ENCODE measurements at places on chromosomes 5 and 9. TPM values are rescaled to one million over a fixed set of nuclear protein-coding genes. Genes with fewer than 3 reads are reported as not detected.

DNA sequence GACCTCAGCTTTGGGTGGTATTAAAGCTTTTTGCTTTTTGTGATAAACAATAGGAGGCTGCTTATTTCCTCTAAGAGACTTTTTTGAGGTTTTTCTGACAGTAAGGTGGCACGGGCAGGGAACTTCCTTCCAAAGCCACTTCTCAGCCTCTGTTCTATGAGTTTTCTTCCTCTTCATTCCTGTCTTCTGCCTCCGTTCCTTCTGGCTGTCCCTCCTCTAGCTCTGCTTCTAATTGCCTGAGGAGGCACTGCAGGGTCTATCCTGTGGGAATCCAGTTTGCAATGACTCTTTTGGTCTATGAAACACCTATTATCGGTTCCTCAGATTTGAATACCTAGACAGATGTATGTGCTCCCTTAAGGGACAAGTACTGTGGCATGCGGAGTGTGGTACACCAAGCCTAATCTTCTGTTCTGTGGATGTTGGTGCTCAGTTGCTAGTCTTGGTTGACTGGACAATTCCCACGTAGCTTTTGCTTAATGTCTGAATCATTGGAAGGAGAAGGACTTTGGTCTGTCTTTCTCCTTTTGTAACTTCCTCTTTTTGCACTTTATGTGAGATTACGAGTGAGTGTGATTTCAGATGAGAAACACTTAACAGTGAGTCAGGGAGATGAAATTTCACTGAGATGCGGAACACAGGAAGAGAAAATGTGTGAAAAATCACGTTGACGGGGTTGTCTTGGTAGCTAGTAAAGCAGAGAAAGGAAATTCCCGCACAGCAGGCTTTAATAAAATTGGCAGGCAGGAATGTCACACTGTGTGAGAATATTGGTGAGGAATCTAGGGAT lies 305.2 kb downstream of the EFNA5 start:
- no peak for DNase-seq

DNA sequence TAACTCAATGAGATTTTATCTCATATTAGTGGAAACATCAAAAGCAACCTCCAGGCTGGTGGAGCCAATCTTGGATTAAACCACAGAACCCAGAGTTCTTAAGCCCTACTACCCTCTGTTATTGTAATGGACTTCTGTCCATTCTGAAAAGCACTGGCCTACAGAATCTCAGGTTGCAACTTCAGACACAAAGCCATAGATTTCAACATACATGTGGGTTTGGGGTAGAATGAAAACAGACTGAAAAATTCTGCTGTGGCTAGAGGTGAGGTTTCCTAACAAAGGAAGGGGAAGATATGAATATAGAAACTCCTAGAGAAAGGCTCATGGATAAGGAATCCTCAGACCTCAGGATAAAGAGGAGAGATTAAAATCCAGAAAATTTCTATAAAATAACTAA lies 569.8 kb upstream of the RIOK2 start:
- no peak for DNase-seq

DNA sequence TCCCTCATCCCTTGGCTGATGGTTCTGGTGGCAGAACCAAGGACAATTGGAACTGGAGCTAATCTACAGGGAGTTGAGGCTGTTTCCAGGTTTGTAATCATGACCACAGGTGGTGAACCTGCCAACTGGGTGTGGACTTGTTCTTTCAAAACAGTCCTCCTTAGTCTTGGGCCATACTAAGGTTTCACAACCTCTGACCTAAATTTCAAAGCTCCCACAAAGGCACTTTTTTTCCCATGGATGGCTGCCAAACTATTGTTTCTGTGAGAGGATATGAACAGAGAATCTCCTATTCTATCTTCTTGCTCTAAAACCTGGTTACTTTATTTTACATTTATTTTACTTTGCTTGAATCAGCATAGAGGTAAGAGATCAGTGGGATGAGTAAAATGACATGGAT lies 106.5 kb upstream of the IZUMO3 start:
- no peak for DNase-seq

- DNase-seq, result no peak
Observed at GRCh38 chr5:2188137-2188536, 305.4 kb upstream of the IRX4 start.

The PCA3 gene
- 0.38 TPM for total RNA-seq

All from mucosa of descending colon (tissue), 3 donors.